Stimulated activated CD8-positive, alpha-beta memory T cell treated with anti-CD3 and anti-CD28 coated beads, Interleukin-15, amount 100 ng/mL, for 24 hours (primary cell): ENCODE measurements at places on chromosomes 3 and 15.

DNA sequence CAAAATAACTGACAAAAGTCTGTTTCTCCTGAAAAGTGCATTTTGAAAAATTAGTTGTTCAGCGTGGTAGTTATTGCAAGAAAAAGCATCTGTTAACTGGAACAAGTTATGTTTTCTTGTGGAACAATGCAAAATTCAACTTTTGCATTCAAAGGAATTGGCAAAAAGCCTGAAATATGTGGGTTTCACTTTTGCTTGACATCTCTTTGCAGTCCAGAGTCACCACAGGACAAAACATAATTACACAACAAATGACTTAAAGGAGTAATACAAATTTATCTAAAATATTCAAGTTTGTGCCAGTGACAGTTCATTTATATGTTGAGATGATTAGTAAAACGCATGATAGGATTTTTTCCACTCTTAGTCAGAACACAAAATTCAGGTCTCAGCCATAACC is 96.3 kb upstream of the P2RY1 start:
- DNase-seq, result no peak

DNA sequence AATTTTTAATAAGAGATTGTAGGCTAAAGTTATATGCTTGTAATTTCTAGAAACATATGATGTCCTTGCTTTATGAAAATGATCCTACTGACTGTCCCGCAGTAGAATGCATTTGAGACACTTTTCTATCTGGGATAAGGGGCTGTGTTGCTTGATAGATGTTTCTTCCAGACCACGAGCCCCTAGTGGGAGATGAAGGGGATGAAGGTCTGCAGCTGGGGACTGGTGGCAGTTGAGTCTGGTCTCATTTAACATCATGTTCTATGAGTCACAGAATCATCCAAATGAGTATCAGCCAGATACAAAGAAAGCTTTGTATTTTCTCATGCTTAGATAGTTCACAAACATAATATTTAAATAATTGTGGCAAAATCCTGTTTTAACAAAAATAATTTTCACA is 84.3 kb upstream of the PRTG start:
- DNase-seq, result no peak

GRCh38 chr3:42936157-42936981 is 30.4 kb downstream of the ZNF662 start:
- DNase-seq, result no peak

DNA sequence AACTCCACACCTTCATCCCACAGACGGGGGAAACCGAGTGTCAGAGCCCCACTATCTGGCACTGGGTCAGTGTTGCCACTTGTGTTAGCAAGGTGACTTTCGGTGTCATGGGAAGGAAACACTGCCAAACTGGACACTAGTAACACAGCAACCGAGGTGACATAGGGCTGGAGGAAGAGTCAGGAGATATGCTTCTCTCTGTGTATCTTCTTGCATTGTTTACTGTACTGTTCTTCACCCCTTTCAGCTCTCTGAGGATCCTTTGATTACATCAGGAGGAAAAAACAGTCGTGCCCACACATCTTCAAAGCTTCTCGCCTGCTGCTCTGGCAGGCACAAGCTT is 109.4 kb upstream of the RAD18 start:
- DNase-seq, result no peak

GRCh38 chr3:13188181-13188779 is 115.1 kb upstream of the IQSEC1 start:
- no peak for DNase-seq

DNA sequence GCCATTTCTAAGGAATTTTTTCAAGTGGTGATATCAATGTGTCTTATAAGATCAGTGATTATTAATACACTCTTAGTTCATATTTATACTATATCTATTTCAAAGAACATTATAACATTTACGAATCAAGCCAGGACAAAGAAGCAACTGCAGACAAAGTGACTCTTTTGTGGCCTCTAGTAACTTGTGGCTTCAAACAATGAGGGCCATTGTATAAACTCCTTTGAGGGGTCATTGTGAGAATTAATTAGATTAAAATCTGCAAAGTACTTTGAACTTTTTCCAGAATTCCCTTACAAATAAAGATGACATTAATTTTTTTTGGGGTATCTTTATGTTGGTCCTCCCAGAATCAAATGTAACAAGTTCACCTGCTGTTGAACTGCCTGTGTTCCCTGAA is 12.3 kb upstream of the SLC30A4 start:
- DNase-seq, result no peak

GRCh38 chr3:41652931-41653330 is 309.0 kb downstream of the ULK4 start:
- DNase-seq, result no peak

- DNase-seq, result no peak
Observed at GRCh38 chr3:133123636-133124035, 85.4 kb downstream of the TMEM108 start.

GRCh38 chr3:29240248-29240647 is 40.6 kb upstream of the RBMS3 start:
- no peak for DNase-seq

DNA sequence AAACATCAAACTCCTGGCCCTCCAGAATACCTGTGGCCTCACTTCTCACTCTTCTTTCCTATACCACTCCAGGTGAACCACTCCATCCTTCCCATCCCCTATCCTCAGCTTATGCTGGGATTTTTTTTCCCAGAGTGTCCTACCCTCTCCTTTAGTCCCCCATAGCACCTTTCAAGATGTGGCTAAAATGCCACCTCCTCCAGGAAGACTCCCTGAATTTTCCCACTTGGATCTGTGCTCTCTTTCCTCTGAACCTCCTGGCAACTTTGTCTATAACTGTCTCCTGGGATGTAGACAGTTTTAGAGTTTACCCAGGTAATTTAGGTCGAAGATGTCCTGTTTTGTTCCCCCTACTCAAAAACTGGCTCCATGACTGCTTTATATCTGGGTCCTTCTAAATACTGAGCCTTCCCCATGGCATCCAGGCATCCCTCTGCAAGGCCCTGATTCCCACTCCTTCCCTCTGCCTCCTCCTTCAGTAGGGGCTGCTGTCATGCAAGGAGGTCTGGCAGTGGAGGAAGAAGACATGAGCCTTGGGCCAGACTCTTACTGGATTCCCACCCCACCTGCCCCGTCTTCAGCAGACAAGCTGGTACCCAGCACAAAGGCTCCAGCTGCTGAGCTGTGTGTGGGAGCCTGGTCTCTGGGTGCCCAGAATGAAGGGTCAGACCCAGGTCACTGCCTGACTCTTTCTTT is 161.5 kb downstream of the SMAD6 start:
- no peak for DNase-seq

DNA sequence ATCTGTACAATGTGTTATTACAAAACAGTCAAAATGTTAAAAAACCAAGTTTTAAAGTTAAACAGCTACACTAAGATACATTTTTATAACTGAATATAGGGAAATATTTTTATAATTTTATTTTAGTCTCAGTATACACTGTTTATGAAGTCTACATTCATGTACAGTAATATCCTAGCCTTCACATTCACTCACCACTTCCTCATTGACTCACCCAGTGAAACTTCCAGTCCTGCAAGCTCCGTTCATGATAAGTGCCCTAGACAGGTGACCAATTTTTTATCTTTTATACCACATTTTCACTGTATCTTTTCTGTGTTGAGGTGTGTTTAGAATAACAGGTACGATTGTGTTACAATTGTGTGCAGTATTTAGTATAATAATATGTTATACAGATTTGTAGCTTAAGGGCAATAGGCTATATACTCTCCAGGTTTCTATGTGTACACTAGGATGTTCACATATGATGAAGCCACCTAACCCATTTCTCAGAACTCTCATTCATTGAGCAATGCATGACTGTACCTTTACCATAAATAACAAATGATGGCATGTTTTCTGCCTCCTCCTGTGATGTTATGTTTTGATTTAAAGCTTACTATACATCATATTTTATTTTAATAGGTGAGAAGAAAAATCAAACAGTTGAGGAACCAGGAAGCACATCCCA is 388.4 kb upstream of the NDN start:
- DNase-seq, result no peak

DNA sequence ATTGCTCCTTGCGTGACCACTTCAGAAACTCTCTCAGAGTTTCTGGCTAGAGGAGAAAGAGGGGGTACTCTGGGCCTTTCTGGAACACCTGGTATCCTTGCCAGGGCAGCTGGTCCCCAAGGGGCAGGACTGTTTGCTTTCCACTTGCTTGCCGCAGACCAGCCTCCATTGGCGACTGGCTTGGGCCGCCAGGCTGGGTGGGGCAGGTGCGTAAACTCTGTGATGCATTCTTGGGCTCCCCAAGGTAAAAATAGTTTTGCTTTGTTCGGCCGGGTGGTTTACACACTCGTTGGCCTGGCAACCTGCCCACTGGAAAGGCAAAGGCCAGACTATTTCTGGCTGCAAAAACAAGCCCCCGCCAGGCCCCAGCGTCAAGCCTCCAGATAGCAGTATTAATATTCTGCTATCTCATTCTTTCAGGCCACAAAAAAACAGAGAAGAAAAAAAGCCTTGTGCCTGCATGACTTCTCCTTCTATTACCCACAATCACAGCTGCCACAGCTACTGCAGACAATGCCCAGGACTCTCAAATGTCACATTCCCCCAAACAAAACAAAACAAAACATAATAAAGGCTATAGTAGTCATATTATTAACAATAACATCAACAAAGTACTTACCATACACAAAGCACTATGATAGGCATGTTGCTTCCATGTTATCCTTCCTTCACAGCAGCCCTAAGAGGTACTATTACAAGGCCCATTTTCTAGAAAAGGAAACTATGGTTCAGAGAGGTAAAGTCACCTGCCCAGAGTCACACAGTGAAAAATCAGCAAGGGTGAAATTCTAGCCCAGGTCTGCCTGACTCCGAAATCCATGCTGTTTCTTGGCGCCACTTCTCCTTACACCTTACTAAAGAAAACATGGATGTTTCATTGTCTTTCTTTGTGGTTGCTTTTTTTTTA is 14.0 kb upstream of the SSUH2 start:
- DNase-seq, result no peak
